ENCODE measurements at places on chromosomes 3 and 15.
A peak's percentile ranks its signal among the peaks of the same experiment; 100 is the strongest.

GRCh38 chr3:129793942-129794310 lies 99.6 kb downstream of the TMCC1 start:
- peak; percentile 18 for DNase-seq

DNA sequence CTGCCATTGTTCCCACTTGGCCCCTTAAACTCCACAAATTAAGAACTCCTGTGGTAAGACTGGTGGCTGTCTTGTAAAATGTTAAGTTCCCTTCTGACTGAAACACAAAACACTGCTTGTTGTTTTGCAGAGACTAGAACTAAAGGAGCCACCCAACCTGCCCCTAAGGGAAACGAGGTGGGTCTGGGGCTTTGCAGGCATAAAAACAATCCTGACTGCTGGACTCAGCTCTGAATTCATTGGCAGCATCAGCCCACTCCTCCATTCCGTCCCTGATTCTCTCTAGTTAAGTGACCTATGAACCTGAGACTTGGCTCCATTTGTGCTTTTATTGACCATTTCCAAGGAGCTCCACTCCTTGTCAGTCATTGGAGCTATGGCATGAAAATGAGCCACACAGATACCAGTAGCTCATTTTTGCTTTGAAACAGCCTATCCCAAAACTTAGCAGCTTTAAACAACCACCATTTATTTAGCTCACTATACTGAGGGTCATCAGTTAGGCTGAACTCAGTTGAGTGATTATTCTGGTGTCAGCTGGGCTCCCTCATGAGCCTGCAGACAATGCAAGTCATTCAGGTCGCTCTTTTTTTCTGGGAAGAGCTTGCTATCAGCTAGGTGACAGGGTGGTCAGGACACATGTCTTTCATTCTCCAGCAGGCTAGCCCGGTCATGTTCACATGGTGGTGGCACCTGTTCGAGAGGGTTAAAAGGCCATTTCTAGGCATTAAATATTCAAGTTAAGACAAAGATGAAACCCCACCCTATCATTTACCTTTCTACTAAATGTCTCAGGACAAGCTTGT lies 175.1 kb upstream of the CTNNB1 start:
- DNase-seq, result no peak

DNA sequence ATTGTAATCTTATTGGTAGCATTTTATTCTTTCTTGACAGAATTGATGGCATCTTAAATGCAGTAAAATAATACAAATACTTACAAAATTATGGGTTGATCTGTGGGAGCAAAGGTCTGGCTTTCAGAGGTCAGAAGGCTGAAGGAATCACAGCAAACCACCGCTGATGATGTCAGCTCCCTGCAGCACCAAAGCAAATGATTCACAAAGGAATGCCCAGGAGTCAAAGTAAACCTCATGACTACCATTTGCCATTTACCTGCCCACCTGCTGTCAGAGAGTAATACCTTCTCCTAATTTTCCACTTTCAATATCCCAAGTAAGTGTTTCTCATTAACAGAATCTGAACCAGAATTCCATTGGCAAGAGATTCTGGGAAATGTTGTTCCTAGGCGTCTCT lies 46.1 kb downstream of the CPA3 start:
- DNase-seq, result no peak

GRCh38 chr3:38458796-38459498 lies 5.3 kb downstream of the ACVR2B start:
- DNase-seq, result no peak

DNA sequence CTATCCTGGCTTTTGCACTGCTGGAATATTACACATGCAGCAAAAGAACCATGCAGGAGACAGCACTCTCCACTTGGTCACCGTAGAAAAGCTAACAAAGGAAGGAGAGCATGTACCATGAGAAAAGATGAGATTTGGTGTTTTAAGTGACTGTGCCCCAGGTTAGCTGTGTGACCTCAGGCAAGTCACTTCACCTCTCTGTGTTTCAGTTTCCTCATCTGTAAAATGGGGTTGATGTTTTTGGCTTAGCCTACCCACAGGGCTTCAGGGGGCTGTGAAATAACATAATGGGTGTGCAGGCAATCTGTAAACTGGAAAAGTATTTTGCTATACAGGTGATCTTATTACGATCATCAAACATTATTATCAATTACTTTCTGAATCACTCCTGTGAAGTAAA lies 69.3 kb upstream of the SLC6A11 start:
- no peak for DNase-seq

- no peak for DNase-seq
Observed at GRCh38 chr15:90225504-90226234, 8.1 kb downstream of the CIB1 start.

DNA sequence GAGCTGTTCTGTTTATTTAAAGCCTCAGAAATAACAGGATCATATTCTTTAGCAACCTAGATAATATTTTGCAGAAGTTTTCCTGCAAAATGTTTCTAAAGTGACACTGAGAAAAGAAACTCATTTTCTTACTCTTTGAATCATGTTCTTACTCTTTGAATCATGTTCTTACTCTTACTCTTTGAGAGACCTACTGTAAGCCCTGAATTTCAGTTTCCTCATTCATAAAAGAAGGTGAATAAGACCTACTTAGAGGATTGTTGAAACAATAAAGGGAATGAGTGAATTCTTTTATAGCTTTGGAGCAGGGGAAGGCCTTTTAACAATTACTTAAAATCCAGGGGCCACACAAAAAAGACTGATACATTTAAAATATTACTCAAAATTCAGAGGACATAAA lies 221.7 kb upstream of the CMC1 start:
- DNase-seq, result no peak

DNA sequence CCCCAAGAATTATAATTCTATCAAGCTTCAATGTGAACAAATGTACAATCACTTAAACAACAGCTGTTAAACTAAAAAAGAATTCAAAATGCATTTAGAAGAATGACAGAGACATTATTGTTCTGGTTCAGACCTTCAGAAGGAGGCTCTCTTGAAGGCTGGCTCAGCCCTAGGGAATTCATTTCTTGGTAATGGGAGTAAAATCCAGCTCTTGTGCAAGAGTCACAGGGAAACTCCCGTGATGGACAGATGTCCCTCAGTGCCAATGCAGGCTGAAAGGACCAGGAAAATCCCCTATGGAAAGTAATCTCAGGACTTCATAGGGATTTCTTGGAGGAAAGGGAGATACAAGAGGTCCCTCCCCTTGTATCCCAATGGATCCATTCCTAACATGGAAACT lies 149.9 kb upstream of the STT3B start:
- DNase-seq, result no peak

DNA sequence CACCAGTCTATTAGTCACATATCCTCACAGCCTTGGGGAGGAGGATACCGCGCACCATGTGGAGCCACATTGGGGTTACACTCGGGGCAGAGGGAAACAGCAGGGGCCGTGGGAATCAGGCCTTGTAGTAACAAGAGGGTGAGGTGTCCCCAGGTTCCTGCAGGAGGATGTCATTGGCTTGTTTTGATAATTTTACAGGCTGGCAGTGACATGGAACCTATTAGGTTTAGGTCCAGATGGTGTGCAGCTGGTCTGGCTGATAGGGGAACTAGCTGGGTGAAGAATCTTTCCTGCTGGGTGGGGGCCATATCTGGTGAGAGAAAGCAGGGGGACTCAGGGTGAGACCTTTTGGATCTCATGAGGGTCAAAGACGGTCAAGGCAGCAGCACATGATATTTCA lies 9.8 kb upstream of the MEF2A start:
- no peak for DNase-seq

GRCh38 chr15:67980773-67981685 lies 73.1 kb upstream of the PIAS1 start:
- no peak for DNase-seq

- DNase-seq, result no peak
Observed at GRCh38 chr15:35168464-35168863, 83.4 kb upstream of the NANOGP8 start.

- no peak for DNase-seq
Observed at GRCh38 chr3:24640330-24640877, 145.8 kb upstream of the THRB start.

GRCh38 chr3:2554656-2555055 lies 456.0 kb downstream of the CNTN4 start:
- DNase-seq, result no peak

GRCh38 chr15:33468740-33469139 lies 158.0 kb downstream of the RYR3 start:
- DNase-seq, result no peak

- DNase-seq, result no peak
Observed at GRCh38 chr3:16136055-16136454, 38.4 kb upstream of the GALNT15 start.

DNA sequence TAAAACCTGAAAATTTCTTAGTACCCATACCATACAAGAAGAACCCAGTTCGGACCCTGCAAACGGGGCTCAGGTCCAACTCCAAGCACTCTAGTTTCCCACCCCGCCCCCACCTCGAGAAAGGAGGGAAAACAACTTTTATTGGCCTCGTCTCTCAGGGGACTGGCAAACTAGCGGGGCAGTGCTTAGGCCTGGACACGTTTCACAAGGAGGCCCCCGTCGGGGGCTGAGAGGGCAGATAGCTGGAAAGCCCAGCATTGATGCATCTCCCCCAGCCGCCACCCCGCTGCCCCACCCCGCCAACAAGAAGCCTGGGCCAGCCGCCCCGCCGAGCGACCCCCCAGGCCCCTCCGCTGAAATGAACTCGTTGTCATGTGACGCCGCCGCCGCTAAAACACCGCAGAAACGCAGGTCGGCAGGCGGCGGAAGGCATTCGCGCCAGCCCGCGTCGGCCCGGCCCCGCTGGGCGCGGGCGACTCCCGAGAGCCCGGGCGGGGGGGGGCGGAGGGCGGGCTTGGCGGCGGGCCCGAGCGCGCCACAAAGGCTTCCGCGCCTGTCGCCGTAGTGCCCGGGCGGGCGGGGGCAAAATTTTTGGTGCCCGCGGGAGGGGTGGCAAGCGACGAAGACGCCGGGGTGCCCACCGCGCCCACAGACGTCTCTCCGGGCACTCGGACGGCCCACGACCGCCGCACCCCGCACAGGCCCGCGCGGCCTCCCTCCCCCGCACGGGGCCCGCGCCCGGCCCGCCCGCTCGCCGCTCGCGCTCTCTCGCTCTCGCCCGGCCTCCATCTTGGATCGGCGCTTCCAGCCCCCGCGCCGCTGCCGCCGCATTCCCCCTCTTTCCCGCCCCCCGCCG lies 634 bp downstream of the STAG1 start:
- peak; percentile 66 for DNase-seq

DNA sequence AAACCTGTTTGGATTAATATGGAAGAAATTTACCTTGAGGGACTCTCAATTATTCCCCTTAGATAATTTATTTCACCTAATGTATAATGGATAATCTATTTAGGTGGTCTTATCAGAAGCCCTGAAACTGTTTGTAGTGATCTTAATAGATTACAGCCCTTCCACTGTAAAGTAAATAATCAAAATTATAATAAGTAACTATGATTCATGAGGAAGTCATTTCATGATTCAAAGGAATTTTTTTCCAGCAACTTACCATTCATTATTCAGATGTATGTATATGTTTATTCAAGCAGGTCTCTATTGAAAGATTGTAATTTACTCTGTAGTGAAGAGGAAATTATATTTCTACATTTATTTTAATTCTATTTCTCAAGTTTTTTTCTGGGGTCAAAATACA lies 250.6 kb upstream of the ROBO1 start:
- DNase-seq, result no peak

GRCh38 chr15:87579537-87579936 lies 677.0 kb downstream of the NTRK3 start:
- no peak for DNase-seq

- DNase-seq, result no peak
Observed at GRCh38 chr3:126448893-126449180, 26.9 kb downstream of the ZXDC start.

DNA sequence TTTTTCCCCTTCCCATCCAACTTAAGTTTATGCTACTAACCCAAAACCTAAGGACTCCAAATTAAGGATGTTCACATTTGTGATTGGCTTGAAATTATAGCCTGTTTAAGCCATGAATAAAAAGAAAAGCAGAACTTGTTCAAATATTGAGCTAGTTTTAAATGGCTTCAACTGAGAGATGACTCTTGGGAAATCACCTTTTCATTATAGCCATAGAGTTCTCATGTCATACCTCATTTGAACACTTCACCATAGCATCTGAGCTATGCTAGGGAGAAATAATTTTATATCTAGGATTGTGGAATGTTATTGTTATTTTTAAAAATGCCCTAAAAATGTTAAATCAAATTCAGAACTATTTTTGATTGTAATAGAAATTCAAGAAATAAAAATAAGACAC lies 409.2 kb upstream of the RARB start:
- DNase-seq, result no peak

- DNase-seq, result no peak
Observed at GRCh38 chr3:122660297-122660974, 20.2 kb upstream of the PARP14 start.

DNA sequence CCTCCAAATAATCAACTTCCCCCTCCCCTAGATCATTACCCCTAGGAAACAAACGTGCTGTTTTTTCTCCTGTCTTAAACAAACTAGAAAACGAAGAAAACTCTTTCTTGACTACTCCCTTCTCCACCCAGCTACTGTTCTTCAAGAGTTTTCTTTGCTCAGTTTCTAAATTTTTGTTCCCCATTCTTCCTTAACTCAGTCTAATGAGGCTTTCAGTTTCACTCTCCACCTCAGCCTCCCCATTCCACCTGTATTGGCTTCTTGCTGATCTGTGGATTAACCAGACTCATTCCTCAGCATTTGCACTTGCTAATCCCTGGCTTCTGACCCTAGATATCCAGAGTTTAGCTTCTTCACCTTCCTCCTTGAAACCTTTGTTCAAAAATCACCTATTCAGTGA lies 26.8 kb downstream of the SERPINI1 start:
- peak; percentile 4 for DNase-seq

GRCh38 chr3:189724356-189724755 lies 93.2 kb downstream of the TP63 start:
- DNase-seq, result no peak

GRCh38 chr3:31848163-31848818 lies 132.8 kb downstream of the OSBPL10 start:
- no peak for DNase-seq

DNA sequence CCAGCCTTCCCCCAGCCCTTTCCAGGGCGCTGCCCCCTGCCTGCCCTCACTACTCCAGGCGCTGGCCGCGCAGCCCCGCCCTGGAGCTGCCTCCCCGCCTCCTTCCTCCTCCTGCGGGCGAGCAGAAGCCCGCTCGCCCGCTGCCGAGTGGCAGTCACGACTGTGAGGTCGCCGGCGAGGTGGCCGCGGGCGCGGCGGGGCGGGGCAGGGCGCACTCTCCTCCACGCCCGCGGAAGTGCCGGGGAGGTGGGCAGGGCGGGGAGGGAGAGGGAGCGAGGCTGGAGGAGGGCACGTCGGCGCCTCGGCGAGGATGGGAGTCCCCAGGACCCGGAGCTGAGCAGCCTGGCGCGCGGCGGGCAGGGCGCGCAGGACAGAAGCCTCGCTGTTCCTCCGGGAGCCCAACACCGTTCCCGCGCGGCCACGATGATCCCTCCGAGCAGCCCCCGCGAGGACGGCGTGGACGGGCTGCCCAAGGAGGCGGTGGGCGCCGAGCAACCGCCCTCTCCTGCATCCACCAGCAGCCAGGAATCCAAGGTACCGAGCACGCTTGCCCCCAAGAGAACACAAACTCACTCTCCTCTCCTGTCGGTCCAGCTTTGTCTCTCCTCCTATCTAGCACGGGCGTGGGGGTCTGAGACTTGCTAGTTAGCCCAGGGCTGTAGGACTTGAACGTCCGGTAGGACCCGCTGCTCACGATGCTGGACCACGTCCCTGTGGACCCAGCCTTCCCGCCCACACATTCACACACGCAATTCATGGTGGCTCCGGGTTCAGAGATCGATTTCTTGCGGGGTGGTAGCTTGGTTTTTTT lies at the start of gene STAC:
Gene STAC (plus strand): TSS at position 284 of the 811 bp plus-strand sequence. CDS start 140 bp downstream, at position 424.
- peak; percentile 3 for DNase-seq

GRCh38 chr3:125582707-125583106 lies 12.6 kb downstream of the OSBPL11 start:
- DNase-seq, result no peak

- DNase-seq, result no peak
Observed at GRCh38 chr3:65381496-65382010, 657.2 kb downstream of the MAGI1 start.

All from germinal center (tissue), 1 donor.